Neuronal stem cell (in vitro differentiated cells): ENCODE measurements at places on chromosomes 11 and 22.

DNA sequence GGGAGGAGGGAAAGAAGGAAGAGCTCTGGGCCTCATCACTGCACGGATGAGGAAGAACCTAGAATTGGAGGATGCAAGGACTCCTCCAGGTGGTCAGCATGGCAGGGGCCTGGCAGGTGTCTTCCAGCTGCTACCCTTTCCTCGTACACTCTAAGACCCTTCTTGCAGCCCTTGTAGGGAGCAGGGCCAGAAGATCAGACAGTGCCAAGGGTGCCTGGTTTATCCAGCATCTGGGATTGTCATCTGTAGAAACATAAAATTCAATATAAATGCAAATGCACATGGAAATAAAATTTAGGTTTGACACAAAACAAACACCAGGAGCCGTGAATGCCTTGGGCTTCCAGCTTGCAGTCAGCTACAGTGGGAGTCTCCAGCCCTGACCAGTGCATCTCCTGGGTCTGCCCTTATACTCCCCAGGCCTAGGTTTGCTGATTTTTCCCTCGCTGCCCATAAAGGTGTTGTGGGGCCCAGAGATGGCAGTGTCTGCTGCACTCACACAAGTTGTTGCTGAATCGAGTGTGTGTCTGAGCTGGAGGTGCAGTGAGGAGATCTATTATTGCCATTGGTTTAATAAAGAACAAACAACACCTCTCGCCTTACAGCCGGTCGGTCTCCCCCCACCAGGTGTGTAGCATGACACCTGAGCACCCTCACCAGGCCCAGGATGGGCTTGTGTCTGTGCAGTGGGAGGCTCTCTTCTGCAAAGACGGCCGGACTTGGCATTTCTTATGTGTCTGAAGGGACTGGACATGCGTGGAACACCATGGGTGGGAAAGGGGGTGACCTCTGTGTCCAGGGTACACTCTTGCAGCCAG, 87.1 kb downstream of the BCR start:
- DNase-seq = no peak

DNA sequence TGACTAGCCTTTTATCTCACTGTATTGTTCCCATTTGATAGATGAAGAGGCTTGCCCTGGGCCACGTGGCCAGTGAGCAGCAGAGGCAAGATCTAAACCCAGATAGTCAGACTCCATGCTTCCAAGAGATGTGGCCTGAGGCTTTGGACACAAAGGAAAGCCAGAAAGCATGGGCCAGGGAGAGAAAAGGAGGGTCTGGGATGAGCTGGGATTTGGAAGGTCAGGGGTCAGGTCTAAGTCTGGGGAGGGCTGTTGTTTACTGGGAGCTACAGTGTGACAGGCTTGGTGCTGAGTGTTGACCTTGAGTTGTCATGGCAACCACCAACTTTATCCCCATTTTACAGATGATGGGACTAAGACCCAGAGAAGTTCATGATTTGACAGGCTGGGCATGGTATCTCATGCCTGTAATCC, 2.1 kb downstream of the SLC35E4 start:
- DNase-seq = no peak

DNA sequence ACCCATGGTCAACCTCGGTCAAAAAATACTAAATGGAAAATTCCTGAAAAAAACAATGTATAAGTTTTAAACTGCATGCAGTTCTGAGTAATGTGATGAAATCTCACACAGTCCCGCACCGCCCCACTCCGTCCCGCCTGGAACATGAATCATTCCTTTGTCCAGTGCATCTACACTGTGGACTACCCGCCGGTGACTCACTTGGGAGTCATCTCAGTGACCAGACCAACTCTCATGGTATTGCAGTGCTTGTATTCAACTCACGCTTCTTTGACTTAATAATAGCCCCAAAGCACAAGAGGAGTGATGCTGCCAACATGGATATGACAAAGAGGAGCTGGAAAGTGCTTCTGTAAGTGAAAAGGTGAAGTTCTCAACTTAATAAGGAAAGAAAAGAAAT, 48.8 kb downstream of the ARHGAP32 start:
- peak; percentile 1 for DNase-seq

DNA sequence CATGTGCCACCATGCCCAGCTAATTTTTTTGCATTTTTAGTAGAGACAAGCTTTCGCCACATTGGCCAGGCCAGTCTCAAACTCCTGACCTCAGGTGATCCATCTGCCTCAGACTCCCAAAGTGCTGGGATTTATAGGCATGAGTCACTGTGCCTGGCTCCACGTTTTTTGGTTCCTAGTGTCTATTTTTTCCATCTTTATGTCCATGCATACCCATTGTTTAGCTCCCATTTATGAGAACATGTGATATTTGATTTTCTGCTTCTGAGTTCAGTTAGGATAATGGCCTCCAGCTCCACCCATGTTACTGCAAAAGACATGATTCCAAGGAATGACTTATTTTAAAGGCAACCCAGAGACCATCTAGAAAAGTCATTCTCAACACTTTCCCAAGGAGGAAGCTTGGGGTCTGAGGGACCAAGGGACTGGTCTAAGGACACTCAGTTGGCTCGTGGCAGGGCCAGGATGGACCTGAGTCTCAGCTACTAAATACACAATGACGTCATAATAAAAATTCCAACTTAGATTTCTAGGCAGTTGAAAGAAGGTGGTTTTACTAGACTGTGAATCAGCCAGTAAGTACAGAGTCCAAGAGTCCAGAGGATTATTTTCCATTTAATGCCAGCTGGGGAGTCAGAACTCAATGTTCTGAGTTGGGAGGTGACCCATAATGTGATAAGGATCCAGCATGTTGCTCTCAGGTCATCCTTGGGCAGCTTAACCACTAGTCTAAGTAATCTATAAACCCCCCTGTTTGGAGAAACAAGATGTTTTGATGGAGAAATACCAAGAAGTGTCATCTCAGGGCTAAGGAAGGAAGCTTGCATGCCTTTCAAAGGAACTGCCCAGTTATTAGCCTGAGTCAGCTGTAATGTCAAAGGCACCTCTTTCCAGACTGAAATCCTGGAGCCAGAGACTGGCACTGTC, 39.4 kb downstream of the ABTB2 start:
- no peak for DNase-seq

DNA sequence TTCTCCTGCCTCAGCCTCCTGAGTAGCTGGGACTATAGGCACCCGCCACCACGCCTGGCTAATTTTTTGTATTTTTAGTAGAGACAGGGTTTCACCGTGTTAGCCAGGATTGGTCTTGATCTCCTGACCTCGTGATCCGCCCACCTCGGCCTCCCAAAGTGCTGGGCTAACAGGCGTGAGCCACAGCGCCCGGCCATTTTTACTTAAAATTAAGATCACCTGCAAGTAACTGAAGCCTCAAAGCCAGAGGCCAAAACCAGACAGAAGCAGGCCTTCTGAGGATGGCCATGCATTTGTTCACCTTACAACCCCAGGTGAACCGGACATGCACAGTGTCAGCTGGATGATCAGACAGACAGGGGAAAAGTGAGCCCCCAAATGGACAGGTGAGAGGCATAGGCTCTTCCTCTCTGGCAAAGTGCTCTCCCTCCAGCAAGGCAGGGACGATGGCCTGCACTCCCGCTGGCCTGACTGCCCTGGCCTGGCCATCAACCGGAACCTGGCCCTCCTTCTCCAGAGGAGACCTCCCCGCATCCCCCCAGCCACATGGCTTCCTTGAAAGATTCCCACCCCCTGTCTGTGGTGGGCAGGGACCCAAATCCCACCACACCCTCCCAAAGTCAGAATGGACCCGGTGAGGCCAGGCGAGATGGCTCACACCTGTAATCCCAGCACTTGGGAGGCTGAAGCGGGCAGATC, 25.9 kb downstream of the APOBEC3H start:
- no peak for DNase-seq

- no peak for DNase-seq
Measured at GRCh38 chr11:1227551-1228100, 4.8 kb downstream of the MUC5B start.

GRCh38 chr11:46402957-46403902, 11.7 kb upstream of the CHRM4 start:
- no peak for DNase-seq

GRCh38 chr11:82978422-82979099, 77.0 kb downstream of the DDIAS start:
- DNase-seq = no peak

- no peak for DNase-seq
Measured at GRCh38 chr22:27679693-27680488, 121.7 kb downstream of the MN1 start.

GRCh38 chr11:45446998-45447397, 160.9 kb upstream of the SYT13 start:
- DNase-seq = no peak

DNA sequence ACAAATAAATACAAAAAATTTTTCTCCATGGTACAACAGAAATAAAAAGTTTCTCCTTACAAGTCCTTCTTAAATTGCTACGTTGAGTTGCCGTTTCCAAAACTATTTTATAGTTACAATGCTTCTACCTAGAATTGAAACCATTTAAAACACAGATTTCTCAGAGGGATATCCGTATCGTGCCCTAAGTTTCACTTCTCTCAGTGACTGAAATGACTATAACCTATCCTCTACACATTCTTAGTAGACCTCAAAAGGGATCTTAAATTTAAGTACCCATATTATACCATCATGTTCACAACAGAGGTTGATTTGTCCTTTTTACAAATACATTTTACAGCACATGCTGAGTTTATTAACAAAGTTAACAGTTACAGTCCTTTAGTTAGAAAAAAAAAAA, 44.1 kb downstream of the USP28 start:
- no peak for DNase-seq

GRCh38 chr11:14350215-14350614, 8.8 kb downstream of the RRAS2 start:
- DNase-seq = no peak

GRCh38 chr11:33952805-33953204, 60.9 kb upstream of the LMO2 start:
- DNase-seq = no peak

- no peak for DNase-seq
Measured at GRCh38 chr22:26547426-26547825, 35.2 kb upstream of the TFIP11 start.

- DNase-seq = no peak
Measured at GRCh38 chr11:69299023-69299461, 5.1 kb downstream of the MYEOV start.

- no peak for DNase-seq
Measured at GRCh38 chr11:113247221-113247620, 67.2 kb upstream of the TTC12 start.

- DNase-seq = no peak
Measured at GRCh38 chr11:102620818-102621561, 4.1 kb downstream of the MMP20 start.

GRCh38 chr11:95565724-95566141, 223.8 kb downstream of the FAM76B start:
- DNase-seq = peak; percentile 59

DNA sequence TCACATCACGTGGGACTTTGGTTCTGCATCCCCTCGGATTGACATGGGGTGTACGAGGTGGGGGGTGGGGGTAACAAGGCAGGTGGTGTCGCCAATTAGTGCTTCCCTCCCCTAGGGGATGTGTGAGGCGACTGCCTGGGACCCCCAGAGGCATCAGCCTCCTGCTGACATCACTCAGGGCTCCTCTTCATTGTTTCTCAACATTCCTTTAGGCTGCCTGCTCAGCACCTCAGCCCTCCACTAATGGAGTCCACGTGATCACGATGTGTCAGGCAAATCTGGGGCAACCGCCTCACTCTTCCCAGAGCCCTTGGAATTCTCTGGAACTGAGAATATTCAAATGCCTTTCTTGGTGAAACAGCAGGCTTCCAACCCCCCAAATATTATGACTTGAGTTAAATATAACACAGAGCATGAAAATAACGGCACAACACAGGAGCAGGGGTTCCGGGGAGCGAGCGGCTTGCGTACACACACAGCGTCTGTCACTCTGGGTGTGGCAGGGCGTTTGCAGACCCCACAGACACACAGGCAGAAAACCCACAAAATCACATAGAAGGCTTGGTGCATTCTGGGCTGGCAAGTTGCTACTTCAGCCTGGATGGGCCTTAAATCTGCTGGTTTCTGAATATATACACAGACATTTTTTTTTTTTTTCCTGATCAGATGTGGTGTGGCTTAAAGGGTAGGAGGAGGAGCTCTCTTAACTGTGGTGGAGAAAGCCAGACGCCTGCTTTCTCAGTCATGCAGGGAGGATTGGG, 170.1 kb upstream of the CADM1 start:
- DNase-seq = no peak

DNA sequence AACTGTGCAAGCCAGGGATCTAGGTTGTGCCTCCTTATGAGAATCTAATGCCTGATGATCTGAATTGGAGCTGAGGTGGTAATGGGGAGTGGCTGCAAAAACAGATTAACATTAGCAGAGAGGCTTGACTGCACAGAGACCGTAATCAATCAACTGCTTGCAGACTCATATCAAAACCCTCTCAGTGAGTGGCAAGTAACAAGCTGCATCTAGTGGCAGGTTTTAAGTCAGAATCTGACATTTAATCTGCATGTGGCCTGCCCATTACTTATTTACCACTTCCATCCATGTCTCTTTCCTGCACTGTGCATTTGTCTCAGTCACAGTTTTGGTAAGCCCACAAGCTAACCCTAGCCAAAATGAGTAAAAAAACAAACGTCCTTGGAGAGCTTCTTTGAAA, 11.2 kb downstream of the C11orf58 start:
- no peak for DNase-seq
